CD4-positive, alpha-beta T cell treated with Interleukin-21 for 1 hour (primary cell): ENCODE measurements at places on chromosomes 2 and 18.

DNA sequence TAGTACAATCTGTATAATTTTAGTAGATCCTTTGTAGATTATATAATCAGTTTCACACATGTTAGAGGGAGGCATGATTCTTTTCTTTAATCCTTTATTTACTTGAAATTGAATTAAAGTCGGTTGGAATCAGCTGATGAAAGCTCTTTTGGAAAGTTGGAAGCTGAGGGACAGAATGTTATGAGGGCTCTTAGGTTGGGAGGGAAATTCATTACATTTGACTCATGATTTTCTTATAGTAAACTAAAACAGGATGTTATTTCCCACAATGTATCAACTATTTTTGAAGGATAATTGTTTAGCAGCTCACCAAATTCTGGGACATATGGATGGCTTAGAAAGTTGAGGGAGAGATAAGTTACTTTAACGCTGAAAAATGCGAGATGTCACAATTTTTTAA lies 52.7 kb upstream of the TMEFF2 start:
- DNase-seq, result no peak

- DNase-seq, result no peak
Measured at GRCh38 chr2:39504790-39505335, 67.8 kb upstream of the MAP4K3 start.

- no peak for DNase-seq
Measured at GRCh38 chr2:61241266-61241665, 79.3 kb downstream of the C2orf74 start.

DNA sequence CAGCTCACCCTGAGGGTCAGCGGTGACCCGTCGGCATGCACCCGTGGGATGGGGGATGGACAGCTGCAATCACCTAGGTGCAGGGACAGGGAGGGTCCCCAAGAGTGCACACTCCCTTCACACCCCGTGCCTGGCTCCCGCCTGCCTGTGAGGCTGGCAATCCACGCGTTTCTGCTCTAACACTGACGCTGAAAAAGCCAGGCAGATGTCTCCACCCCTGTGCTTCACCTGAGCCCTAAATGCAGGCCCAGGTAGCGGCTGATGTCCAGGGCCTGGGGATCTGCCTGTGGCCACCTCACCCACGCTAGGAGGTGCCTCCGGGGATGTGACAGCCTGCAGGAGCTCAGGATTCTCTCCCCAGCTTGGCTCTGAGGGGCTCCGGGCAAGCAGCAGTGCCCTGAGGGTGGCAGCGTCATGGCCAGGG lies 212.0 kb upstream of the SALL3 start:
- no peak for DNase-seq

- no peak for DNase-seq
Measured at GRCh38 chr2:74831693-74832530, 2.0 kb upstream of the HK2 start.
